Coronary artery (tissue), 2 donors: ENCODE measurements at places on chromosomes 6 and 20.

DNA sequence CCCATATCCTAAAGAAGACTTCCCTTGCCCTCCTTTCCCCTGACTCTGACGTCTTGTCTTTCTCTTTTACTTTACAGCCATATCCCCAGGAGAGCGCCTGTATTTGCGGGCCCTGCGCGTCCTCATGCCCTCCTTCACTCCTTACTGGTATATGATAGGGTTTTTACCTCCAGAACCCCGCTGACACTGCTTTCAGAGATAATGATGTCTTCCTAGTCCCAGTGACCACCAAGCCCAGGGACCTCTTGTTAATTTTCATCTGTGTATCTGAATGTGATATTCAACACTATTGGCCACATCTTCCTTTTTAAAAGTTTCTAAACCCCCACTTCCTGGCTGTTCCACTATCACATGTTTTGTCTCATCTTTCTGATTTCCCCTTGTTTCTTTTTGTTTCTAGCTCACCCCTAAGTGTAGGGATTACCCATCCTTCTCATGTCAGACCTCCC is 102.0 kb downstream of the HIVEP1 start:
- no peak for DNase-seq

GRCh38 chr6:34323300-34323699 is 69.2 kb downstream of the NUDT3 start:
- no peak for DNase-seq

DNA sequence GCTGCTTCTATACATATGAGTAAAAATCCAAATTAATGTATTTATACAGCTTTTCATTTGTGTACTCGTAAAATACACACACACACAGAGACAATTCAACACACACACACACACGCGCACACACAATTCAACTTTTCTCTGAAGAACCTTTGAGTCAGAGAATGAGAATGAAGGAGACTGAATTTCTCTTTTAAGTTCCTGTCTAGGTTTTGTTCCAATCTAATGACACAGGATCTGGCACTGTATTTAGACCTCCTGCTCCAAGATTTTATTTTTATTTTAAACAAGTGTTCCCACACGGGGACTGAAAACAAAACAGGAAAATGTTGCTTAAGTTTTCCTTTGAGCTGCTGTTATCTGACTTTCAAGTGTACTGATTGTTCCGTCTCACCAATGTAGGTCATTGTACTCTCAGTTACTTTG is 250.8 kb downstream of the LAMA2 start:
- DNase-seq, result no peak

GRCh38 chr20:59010995-59011873 is 4.2 kb upstream of the CTSZ start:
- DNase-seq, result no peak

- DNase-seq, result no peak
Measured at GRCh38 chr6:10386220-10386619, 28.7 kb downstream of the TFAP2A start.
